ENCODE measurements at places on chromosomes 1 and 21.

- DNase-seq = no peak
These were observed 62.3 kb downstream of the EIF4G3 start for GRCh38 chr1:21114431-21114830.

- DNase-seq = no peak
These were observed 9.3 kb downstream of the DPYD start for GRCh38 chr1:97911266-97912215.

DNA sequence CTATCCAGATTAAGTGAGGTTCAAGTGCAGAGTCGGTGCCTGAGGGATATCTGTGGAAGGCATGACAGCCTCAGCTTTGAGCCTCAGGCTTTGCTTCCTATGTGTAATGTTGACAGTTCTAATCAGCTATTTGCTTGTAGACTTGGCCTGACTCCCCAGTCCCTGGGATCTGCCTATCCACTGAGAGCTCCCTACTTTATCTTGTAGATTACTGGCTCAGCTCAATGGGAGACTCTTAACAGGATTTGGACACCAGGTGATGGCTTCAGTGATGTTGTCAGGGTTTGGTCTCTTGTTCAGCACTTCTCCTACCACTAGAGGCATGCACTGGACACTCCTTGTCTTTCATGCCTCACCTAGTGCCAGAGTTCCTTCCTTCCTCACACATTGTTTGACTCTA is 126.6 kb upstream of the BEND5 start:
- no peak for DNase-seq

DNA sequence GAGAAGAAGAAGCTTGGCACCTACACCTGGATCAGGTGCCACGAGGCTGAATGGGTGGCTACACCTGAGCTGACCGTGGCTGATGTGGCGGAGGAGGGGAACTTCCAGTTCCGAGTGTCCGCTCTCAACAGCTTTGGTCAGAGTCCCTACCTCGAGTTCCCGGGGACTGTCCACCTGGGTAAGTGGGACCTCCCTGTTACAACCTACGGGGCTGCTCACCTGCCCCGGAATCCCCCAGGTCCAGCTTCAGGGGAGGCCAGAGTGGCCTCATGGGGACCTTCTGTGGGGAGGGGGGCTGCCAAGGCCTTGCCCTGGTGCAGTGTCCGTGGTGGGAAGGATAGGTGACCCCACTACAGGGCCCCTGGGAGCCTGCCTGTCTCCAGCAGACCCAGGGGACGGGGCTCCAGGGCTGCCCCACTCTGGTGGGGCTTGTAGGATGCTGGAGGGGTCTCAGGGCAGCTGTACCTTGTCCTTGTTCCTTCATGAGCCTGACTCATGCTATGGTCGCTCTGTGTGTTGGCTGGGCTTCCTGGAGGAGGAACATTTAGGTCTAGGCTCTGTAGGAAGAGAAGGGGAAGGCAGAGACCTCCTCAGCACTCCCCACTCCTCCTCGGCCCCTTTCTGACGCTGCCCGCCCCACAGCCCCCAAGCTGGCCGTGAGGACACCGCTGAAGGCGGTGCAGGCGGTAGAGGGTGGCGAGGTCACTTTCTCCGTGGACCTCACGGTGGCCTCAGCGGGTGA is 7.2 kb downstream of the OBSCN start:
- no peak for DNase-seq

GRCh38 chr21:44612669-44613229 is 870 bp downstream of the KRTAP10-8 start:
- DNase-seq = no peak

DNA sequence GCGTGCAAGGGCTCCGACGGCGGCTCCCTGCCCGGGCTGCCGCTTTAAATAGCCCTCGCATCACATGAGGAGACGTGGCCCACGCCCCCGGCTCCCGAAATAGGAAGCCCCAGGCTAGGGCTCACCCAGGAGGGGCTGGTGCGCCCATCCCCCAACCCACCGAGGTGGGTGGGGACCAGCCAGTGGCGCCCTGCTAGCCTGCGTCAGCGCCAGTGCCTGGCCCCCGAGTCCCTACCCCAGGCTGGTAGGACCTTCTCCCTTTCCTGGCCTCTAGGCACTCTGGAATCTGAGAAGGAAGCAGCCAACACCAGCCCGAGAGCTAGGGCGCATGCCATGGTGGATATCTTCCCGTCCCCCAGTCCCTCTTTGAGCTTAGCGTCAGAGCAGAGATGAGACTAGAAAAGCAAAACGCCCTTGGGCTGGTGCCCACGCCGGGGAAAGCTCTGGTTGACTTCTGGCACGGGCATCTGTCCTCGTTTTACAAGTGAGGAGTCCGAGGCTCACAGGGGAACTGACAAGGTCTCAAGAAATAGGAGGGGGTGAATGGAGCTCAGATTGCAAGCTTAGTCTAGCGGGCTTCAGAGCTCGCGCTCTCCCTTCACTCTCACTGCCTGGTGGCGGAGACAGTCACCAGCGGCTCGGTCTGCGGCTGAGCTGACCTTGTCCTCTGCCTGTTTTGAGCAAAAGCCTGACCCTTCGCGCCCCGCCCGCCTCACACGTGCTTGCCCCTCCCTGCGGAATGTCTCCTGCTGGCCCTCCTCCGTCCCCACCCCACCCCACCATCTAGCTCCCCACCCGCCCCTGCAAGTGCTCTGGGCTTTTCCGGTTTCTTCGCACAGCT is at the start of gene FABP3:
Gene FABP3 (minus strand): TSS at position 21 of the 841 bp plus-strand sequence. CDS start 62 bp downstream, outside the sequence.
- no peak for DNase-seq

GRCh38 chr1:111448482-111448917 is 556 bp downstream of the WDR77 start:
- no peak for DNase-seq

- DNase-seq = peak; percentile 98
These were observed 4.6 kb downstream of the KLHDC8A start for GRCh38 chr1:205351984-205352713.

DNA sequence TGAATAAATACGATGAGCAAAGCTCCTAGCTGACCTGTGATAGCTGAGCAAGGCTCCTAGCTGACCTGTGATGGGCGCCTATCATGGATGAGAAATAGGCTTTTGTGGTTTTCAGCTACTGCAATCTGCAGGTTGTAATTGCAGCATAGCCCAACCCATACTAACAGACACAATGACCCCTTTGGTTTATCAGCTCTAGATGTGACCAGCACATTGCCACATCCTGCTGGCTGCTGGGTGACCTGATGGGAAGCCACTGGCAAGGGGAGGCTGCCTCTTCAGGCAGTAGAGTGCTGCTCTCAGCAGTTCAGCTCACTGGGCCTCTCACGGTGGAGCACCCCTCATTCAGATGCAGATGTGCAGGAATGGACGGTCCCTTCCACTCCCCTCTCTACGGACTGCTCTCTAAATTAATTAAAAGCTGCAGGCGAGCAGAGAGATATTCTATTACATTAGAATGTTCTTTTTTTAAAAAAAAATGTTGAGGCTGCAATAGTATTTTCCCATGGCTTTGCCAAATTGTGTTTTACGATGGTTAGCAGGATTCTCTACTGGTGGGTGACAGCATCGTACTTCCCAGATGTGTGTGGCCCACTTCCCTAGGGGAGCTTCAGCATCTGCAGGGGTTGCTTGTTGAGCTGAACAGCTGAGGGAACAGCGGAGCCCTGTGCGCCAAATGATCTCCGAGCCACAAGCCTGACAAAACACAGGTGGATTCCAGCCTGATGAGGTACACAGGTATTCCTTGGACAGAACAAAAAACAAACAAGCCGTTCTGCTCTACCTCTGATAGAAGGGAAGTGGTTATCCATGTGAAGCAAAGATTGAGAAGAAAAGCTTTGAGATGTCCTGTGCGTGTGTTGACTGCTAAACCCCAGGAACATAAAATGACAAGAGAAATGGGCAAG is 65.0 kb downstream of the SYT6 start:
- no peak for DNase-seq

DNA sequence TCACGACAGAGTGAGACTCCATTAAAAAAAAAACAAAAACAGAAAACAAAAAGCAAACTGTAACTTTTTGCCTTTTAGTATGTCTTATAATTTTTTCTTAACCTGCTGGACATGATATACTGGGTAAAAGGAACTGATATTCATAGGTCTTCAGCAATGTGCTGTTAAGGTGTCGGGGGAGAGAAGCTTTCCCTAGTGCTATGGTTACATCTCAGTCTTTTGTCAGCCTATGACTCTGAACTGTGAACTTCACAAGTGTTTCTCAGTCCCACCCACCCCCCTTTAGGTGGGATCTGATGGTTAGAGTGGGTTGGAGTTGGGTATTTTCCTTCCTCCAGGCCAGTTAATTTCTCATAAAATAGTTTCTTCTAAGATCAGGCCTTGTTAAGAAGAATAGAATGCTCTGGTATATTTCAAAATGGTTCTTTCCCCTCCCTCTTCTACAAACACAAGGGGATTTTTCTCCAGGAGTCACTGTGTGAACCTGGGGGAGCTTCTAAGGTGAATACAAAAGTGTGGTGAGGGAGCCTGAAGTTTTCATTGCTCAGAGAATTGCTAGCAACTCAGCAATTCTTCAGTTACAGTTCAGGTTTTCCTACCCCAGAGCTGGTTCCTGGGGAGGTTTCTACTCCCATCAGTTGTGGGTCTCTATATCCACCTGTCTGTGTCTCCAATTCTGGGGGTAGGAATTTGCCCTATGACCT is 16.1 kb upstream of the EDARADD start:
- no peak for DNase-seq

DNA sequence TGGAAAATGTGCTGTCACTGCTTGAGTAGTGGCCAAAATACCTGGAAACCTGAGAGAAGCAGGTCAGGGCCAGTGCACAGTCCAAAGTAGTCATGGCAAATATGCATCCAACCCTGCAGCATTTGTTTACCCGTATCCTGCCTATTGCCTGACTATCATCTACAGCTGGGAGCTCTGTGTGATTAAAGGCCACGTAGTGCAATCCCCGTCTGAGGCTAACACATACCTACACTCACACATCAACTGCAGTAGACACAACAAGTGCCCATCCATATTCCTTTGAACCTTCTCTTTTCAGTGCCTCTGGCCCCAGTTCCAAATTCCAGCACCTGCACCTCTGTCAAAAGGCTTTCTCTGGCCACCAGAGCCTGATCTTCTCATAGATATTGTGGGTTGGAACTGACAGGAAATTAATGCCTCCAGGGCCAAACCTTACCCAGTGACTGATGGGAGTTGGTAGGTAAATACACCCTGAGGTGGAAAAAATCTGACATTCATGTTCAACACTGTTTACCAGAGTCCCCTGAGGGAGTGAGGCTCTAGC is 383.0 kb downstream of the SETD4 start:
- DNase-seq = no peak

DNA sequence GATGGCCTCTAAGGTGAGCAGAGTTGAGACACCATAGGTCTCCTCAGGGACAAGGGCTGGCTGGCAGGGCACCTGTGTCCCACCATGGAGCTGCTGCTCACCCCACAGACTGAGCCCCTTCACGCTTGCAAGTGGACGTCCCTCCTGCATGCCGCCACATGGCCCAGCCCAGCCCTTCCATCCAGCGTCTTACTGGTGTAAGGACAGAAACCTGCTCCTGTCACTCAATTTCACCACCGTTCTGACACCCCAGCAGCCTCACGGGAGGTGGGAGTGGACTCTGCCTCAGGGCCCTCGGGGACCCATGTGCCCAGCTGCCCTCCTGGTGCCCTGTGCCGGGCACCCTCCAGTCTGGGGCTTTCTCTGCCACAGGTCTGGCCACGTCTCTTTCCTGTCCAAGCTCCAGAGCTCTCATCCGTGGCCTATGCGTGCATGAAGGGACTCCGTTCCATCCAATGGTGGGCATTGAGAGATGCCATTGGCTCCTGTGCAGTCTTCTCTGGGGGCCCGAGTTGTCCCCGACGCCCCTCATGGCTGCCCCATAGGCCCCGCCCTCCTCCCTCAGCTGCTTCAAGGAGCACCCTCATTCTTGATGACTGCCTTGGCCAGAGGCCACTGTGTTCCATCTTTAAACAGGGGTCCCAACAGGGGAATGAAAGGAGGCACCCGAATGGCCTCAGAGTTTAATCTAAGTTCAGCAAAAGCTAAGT is 42.6 kb upstream of the COL6A1 start:
- no peak for DNase-seq

GRCh38 chr1:202852163-202852904 is 36.6 kb downstream of the RABIF start:
- no peak for DNase-seq

DNA sequence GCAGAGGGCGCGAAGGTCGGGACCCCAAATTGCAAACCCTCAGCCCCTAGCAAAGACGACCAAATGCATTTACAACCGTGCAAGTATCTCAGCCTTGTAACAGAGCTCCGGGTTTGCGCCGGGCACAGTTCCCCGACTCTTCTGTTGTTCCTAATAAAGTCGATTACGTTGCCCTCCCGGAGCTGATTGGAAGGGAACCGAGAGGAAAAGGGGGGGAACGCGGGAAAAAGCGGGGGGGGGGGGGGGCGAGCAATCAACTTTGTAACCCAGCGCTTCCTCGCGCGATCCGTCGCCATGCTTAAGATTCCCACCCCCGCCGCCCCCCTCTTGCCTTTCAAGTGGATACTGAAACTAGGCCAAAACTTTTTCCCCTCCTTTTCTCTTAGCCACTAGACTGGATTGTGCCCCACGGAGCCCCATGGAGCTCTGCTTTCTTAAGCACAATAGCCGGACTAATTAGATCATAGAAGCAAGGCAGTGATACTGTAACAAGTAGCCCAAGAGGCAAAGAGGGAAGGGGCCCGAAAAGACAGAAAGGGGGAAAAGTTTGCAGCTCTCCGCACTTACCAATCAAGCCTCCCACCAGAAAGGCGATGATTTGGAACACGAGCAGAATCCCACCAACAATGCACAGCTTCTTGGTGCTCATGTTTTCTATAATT is 565 bp downstream of the WLS start:
- DNase-seq = no peak

DNA sequence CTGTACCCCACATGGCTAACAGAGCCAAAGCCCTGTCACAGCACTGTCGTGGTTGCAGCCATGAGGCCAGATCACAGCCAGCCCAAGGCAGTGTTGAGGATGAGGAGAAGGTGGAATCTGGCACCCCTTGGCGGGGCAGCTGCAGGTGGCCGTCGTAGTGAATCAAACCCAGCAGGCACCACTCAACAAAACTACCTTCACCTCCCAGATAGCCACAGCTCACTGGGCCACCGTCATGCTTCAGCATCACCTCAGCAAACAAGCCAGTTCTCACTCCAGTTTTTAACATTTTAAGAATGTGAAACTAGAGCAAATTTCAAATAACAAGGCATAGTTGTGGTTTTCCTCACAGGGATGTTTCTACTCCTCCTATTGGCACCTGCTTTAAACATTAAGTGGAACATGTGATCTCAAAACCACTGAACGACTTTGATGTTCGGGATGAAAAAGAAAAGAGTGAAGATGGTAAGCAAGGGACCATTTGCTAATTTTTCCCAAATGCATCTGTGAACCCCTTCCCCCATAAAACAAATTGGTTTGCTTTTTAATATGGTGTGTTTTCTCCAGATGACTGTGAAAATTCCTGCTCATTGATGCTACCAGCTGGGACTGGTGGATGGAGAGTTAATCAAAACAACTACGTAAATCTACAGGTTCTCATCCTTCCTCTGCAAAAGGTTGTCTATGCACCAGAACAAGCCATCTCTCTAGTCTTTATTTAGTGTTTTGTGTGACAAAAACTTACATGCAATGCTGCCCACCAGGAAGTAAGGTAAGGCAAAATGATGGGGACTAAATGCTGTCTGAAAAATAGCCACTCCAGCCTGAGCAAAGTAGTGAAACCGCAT is 45.5 kb downstream of the TOR1AIP2 start:
- no peak for DNase-seq

All from NCI-H1436 (cell line).